ENCODE measurements at places on chromosomes 6 and 20.

GRCh38 chr6:42075159-42075838 lies 25.0 kb downstream of the TAF8 start:
- peak; percentile 90 for DNase-seq
- peaks cover 64% of the 10 kb centered on the region for H3K36me3 ChIP-seq
- H3K27ac ChIP-seq, result no peak overlapping the region
- no peaks in the 10 kb centered on the region for H3K27me3 ChIP-seq

GRCh38 chr6:99521633-99522151 lies 6.5 kb upstream of the USP45 start:
- peaks cover 8% of the 10 kb centered on the region for H3K4me1 ChIP-seq
- H3K27me3 ChIP-seq, result no peaks in the 10 kb centered on the region
- H3K36me3 ChIP-seq, result no peaks in the 10 kb centered on the region
- H3K4me3 ChIP-seq, result peak overlapping the region; percentile 76
- no peak for DNase-seq

- no peaks in the 10 kb centered on the region for H3K36me3 ChIP-seq
- H3K4me3 ChIP-seq, result no peak overlapping the region
- H3K4me1 ChIP-seq, result no peaks in the 10 kb centered on the region
Measured at GRCh38 chr6:164035900-164036485, 621.5 kb downstream of the QKI start.

DNA sequence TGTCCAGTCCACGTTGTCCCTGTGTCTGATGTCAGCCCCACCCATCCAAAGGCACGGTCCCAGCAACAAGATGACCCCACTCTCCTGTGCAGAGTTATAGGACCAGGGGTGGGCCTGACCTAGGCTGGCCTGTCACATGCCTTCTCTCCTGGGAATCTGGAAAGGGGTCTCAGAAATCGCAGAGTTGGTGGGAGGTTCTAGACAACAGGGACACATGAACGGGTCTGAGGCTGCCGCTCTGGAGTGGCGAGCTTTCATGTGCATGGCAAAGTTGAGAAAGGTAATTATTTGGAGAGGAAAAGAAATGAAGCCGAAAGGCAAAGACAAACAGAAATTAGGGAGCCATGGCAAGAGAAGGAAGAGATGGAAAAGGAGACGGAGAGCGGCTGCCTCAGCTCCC lies 29.5 kb downstream of the BFSP1 start:
- no peak for DNase-seq
- H3K4me3 ChIP-seq, result no peak overlapping the region
- no peak overlapping the region for H3K27ac ChIP-seq
- H3K4me1 ChIP-seq, result peaks cover 4% of the 10 kb centered on the region

- H3K36me3 ChIP-seq, result no peaks in the 10 kb centered on the region
- no peak for DNase-seq
- H3K27me3 ChIP-seq, result peaks cover 17% of the 10 kb centered on the region
- no peak overlapping the region for H3K4me3 ChIP-seq
- H3K27ac ChIP-seq, result no peak overlapping the region
- H3K4me1 ChIP-seq, result no peaks in the 10 kb centered on the region
Measured at GRCh38 chr20:47921408-47921807, 136.1 kb upstream of the SULF2 start.

DNA sequence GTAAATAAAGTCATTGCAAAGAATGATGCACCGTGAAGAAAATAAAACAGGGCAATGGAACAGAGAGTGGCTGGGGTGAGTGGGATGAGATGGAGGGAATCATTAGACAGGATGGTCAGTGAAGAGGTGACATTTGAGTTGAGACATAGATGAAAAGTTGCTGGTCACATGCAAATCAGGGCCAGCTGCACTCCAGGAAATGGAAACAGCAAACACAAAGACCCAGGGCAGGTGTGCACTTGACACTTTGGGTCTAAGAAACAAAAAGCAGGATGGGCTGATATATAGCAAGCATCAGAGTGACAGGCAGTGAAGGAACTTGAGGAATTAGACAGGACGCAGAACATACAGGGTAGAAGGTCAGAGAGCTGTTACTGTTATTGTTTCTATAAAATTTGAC lies 171.5 kb upstream of the RIPOR2 start:
- H3K27ac ChIP-seq, result no peak overlapping the region
- no peak for DNase-seq
- H3K27me3 ChIP-seq, result no peaks in the 10 kb centered on the region
- H3K4me3 ChIP-seq, result no peak overlapping the region
- H3K36me3 ChIP-seq, result peaks cover 93% of the 10 kb centered on the region

DNA sequence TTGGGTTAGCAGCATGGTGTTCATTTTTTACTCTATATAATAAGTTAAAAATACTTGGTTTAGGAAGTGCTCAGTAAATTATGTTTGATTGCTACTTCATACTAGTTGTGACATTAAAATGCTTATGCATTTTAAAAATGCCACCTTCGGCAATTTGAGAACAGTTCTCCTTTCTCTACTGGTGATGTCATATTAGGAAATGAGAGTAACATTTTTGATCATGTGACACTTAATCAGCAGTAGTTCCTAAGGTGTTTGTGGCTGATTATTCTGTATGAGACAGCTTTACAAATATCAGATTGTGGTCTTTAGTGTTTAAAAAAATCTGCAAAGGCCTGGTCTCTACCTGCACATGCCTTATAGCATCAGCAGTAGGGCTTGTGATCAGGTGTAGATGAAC lies 4.4 kb downstream of the GZF1 start:
- H3K27ac ChIP-seq, result no peak overlapping the region
- peaks cover 48% of the 10 kb centered on the region for H3K4me1 ChIP-seq
- H3K27me3 ChIP-seq, result no peaks in the 10 kb centered on the region
- H3K4me3 ChIP-seq, result no peak overlapping the region
- no peak for DNase-seq

- H3K36me3 ChIP-seq, result peaks cover 12% of the 10 kb centered on the region
- H3K4me3 ChIP-seq, result no peak overlapping the region
- no peak overlapping the region for H3K27ac ChIP-seq
- no peaks in the 10 kb centered on the region for H3K27me3 ChIP-seq
- no peaks in the 10 kb centered on the region for H3K4me1 ChIP-seq
Measured at GRCh38 chr6:158445426-158446085, 114.3 kb upstream of the TMEM181 start.

DNA sequence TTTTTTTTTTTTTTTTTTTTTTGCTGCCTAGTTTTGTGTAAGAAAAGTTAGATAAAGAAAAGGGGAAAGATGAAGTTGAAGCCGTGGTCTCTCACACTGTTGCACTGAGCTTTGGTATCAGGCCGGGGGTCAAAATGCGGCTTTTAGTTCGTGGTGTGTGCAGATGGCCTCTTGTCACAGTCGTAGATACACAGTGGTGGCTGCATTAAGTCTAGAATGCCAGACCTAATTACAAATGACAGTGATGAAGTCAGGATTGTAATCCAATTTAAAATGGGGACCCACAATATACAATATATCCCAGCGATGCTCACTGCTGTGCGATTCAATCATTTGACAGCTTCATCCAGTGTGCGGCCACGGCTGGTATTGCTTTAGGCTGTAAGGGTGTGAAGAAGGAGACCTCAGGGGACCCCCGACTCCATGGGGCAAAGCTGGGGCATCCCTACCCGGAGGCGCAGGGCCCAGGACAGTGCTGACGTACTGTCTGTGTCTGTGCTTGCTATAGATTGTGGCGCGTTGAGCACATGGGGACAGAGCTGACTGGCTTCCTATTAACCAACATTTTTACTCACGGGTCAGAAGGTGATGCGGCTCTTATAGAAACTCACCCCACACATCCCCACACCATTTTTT lies 210.0 kb upstream of the SOX4 start:
- no peaks in the 10 kb centered on the region for H3K27me3 ChIP-seq
- no peaks in the 10 kb centered on the region for H3K36me3 ChIP-seq
- H3K4me1 ChIP-seq, result no peaks in the 10 kb centered on the region
- no peak overlapping the region for H3K27ac ChIP-seq

DNA sequence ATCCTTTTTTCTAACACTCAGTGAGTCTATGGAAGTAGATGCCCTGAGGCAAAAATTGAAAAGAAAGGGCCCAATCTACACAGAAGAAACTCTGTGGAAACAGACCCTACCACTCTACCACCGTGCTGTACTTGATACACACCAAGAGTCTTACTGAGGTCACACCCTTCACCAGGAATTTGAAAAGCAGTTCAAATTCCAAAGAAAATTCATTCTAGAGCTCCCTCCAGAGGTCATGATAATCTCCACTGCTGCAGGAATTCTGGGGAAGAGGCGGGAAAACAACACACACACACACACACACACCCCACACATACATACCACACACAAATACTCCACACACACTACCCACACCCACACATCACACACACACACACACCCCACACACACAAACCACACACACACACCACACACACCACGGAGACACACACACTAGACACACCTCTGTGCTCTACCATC lies 336.8 kb downstream of the HDGFL1 start:
- no peak overlapping the region for H3K27ac ChIP-seq
- no peaks in the 10 kb centered on the region for H3K36me3 ChIP-seq

GRCh38 chr20:62428002-62428372 lies 648 bp upstream of the RBBP8NL start:
- DNase-seq, result no peak
- no peaks in the 10 kb centered on the region for H3K4me1 ChIP-seq
- H3K27ac ChIP-seq, result peak overlapping the region; percentile 24
- H3K4me3 ChIP-seq, result no peak overlapping the region
- H3K27me3 ChIP-seq, result no peaks in the 10 kb centered on the region
- no peaks in the 10 kb centered on the region for H3K36me3 ChIP-seq

DNA sequence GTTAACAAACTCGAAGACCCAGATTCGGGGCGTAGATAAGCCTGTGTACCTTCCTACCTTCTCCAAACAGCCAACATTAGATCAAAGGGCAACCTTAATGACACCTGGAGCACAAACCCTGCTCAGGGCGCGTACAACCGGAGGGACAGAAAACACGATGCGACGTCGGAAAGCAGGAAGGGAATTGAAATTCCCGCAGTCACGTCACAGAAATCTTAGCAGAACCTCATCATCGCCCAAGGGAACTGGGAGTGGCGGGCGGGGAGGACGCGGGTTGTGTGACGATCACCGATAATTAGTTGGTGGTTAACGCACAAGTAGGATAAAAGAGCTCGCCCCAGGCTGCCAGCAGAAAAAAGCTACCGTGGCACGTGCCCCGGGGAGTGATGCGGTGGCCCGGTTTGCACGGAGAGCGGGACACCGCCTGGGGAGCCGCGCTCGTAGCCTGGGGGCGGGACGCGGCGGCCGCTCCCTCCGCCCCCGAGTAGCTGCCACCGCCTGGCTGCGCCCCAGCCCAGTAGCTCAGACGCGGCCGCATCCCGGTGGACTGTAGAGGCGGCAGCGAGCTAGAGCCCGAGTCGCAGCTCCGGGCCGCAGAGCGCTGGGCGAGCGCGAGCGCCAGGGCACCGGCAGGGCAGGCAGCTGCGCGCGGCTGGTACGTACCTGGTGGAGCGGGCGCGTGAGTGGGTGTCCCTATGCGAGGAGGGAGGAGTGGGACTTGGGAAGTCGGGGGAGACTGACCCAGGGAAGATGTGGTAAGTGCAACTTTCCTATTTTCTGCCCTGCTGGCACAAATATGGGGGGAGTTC lies at the start of gene PKIB:
PKIB (plus strand) TSS at position 525 of the 809 bp plus-strand sequence. CDS start 107,390 bp downstream, outside the sequence.
- H3K36me3 ChIP-seq, result no peaks in the 10 kb centered on the region
- peaks cover 9% of the 10 kb centered on the region for H3K4me1 ChIP-seq
- no peak within 1 kb of the TSS for H3K27ac ChIP-seq

GRCh38 chr6:74967821-74968220 lies 238.0 kb downstream of the COL12A1 start:
- H3K36me3 ChIP-seq, result no peaks in the 10 kb centered on the region
- H3K4me1 ChIP-seq, result no peaks in the 10 kb centered on the region
- DNase-seq, result no peak
- H3K27ac ChIP-seq, result no peak overlapping the region
- H3K4me3 ChIP-seq, result no peak overlapping the region

DNA sequence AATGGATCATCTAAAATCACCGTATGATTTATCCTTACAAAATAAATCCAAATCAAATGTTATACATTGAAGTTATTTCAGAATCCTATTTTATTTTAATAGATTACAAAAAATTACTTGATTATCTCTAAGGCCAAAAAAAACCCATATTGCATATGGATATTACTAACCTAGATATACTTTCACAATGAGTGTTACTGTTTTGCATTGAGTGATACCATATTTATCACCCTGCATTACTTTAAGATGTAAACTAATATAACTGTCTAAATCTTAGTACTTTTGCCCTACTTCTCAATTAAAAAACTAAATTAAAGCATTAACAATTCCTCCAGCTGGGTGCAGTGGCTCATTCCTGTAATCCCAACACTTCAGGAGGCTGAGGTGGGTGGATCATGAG lies 11.1 kb downstream of the PPIL4 start:
- H3K4me3 ChIP-seq, result no peak overlapping the region
- DNase-seq, result no peak
- no peaks in the 10 kb centered on the region for H3K4me1 ChIP-seq
- no peaks in the 10 kb centered on the region for H3K27me3 ChIP-seq

DNA sequence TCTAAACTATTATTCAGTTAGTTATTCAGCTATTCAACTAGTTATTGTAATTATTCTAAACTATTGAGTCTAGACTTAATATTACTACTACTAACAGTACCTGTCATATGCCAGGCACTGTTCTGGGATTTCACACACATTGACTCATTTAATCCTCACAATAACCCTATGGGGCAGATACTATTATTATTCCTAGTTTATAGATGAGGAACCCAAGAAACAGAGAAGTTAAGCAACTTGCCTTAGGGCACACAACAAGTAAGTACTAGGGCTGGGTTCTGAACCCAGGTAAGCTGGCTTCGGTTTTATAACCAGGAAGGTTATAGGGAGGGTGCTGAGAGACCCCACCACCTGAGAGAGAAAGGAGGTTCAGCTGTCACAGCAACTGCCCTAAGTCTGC lies 7.8 kb downstream of the TEAD3 start:
- H3K27ac ChIP-seq, result peak overlapping the region; percentile 17
- no peak for DNase-seq
- no peak overlapping the region for H3K4me3 ChIP-seq
- no peaks in the 10 kb centered on the region for H3K36me3 ChIP-seq
- no peaks in the 10 kb centered on the region for H3K27me3 ChIP-seq

GRCh38 chr6:91860541-91861335 lies 1273.9 kb upstream of the MAP3K7 start:
- H3K4me1 ChIP-seq, result no peaks in the 10 kb centered on the region
- no peaks in the 10 kb centered on the region for H3K27me3 ChIP-seq
- H3K27ac ChIP-seq, result no peak overlapping the region
- H3K4me3 ChIP-seq, result no peak overlapping the region
- DNase-seq, result no peak
- no peaks in the 10 kb centered on the region for H3K36me3 ChIP-seq

- H3K4me1 ChIP-seq, result no peaks in the 10 kb centered on the region
- H3K27ac ChIP-seq, result no peak overlapping the region
- no peak for DNase-seq
- no peaks in the 10 kb centered on the region for H3K36me3 ChIP-seq
- no peaks in the 10 kb centered on the region for H3K27me3 ChIP-seq
Measured at GRCh38 chr6:136063096-136063495, 187.0 kb downstream of the MTFR2 start.
